A172 (cell line): ENCODE measurements at places on chromosomes 3 and 15. TPM values are rescaled to one million over a fixed set of nuclear protein-coding genes. Genes with fewer than 3 reads are reported as not detected.

DNA sequence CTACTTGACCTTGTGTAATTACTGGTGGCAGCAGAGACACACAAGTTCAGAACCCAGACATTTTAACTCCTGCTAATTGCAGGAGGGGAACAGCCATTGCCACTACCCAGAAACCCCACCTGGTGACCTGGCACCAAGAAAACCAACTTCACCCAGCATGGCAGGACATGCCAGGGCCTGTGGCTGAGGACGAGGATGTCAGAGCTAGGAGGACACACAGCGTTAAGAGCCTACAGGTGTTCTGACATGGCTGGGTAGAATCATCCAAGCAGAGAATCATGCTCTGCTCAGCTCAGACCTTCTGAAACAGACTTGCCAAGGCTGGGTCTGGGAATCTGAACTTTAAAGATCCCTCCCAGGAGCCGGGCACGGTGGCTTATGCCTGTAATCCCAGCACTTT is 11.7 kb upstream of the SPATA12 start:
- no peak for DNase-seq

- DNase-seq, result no peak
These were observed 2.9 kb downstream of the FAM240A start for GRCh38 chr3:46615050-46615775.

DNA sequence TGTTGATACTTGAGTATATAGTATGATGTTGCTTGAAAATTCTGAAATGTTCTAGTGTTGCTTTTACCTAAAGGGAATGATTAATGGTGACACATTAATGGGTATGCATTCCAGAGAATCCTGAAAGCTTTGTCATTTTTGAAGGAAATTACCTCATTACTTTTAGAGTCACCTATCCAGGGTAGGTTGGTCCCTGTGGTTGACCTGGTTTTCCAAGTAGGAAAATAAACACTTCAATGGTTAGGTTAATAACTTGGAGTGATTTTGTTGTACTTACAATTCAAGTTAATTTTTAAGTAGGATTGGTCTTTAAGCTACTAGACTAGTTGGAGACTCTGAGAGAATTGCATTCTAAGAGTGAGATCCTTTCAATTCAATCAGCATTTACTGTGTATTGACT is 31.0 kb downstream of the MITF start:
- peak; percentile 88 for DNase-seq

- peak; percentile 56 for DNase-seq
These were observed 189.0 kb upstream of the MCTP2 start for GRCh38 chr15:94042180-94042928.

GRCh38 chr15:87724330-87724729 is 532.2 kb downstream of the NTRK3 start:
- DNase-seq, result no peak

DNA sequence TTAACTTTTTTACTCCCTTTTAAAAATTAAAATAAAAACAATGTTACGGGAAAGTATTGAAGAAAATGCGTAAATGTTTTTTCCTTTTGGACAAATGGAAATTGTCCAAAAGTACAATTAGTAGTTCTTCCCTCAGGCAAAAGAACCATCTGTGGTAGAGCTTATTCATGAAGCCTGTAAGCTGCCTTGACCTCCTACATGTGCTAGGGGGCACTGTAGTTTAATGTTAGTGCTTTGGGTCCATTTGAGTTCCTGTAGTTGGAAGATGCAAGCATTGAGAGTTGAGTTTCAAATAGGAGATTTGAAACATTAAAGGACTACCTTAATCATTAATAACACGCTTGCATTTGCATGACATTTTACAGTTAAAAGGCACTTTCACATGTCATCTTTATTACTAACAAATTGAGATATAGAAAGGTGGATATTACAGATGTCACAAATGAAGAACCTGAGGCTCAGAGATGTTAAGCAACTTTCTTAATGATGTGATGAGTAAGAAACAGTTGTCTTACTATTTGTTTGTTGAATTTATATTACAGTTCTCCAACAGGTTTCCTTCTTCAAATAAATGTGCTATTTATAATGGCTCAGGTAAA is 1.8 kb upstream of the ZNF385D start:
- DNase-seq, result peak; percentile 54

DNA sequence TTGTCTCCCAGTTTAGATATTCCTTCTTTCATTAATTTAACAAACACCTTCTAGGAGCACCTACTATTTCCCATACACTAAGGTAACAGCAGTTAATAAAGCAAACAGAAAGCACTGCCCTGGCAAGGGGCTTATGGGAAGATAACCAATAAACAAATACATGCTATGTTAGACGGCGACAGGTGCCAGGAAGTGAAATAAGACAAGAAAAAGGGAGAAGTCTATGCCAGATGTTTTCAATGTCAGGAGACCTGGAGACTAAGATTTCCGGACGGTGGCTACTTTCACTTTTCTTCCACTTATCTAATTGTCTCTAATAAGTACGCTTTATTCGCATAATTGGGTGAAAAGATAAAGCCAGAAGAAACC is 32.5 kb upstream of the ZNF445 start:
- DNase-seq, result peak; percentile 22

DNA sequence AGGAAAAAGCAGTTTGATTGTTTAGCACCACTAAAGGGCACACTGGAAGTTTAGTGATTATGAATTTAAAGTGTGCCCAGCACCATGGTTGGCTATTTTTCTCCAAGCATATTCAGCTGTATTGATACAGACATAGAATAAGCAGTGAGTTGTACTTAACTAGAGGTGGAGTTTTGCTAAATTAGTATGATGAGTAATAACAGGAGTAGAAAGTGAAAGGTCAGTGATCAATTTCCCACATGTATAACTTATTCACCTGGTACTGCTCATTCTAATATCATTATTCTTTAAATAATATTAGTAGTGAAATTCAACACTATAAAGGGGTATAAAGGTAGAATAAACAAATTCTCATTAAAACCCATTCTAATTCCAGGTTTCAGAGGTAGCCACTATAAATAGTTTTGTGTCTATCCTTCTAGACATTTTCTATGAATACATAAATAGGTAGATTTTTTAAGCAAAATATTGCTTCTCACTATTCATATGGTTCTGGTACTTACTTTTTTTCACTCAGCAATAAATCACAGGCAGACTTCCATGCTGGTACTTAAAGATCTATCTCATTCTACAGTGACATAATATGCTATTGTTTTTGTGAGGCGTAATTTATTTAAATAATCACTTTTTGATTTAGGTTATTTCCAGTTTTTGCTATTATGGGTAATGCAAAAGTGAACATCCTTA is 732.9 kb downstream of the VGLL3 start:
- DNase-seq, result no peak

DNA sequence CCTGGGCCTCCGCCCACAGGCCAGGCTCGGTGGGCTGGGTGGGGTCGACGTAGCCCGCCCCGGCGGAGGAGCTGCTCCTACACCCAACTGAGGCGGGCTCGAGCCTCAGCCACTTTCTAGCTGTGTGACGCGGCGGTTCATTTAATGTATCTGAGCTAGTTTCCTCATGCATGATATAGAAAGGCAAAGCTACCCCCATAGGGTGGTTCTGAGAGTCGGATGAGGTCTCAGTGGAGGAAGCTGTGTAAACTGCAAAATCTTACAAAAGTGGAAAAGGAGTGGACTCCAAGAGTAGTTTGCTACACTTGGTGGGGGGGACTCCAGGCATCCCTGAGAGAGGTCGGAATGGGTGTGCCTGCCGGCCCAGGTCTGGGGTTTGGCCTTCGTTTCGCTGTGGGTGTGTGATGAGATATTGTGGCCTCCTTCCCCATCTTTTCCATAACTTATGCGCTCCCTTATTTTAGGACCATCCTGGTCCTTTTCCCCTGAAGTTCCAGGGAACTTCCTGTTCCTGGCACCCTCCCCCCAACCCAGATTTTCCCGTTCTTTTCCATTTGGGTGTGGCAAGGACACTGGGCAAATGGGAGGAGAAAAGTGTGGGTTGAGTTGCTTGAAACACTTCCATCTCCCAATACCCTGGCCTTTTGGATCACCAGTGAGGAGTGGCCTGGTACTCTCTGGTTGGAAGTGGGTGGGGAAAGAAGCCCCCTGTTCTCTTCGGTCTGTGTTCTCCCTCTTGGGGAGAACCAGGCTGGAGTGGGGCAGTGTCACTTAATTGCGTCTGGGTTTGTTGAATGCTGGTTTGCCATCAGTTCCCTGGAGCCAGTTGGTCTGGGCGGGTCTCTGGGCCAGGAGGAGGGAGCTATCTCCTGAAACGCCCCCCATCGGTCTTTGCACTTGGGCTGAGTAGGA is 1.1 kb downstream of the PDIA5 start:
- DNase-seq, result no peak

DNA sequence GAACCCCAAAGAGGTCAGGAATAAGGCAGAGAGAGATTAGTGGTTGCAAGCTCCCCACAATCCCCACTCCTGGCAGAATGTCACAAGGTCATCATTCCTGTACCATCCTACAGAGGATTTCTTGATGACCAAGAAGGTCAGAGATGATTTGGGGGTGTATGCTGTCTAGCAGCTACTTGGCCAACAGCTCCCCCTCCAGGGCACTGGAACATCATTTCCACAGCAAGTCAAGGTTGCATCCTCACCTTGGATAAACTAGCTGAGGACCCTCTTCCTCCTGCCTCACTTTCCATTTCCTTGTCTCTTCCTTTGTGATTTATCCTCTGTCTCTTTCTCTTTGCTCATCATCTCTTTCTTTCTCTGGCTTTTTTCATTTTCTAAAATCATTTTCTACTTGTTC is 106.3 kb downstream of the PROS1 start:
- no peak for DNase-seq

GRCh38 chr3:187709155-187709554 is 6.8 kb upstream of the RTP2 start:
- DNase-seq, result no peak

The ACP3 gene
- total RNA-seq, result not detected in 2 replicates

The SEMA3B gene
- total RNA-seq, result 22.9 and 26.3 TPM in 2 replicates

The SKOR1 gene
- total RNA-seq, result not detected in 2 replicates

The GOLGA8T gene
- not detected in 2 replicates for total RNA-seq

The INAFM2 gene
- total RNA-seq, result 12.7 and 14.7 TPM in 2 replicates

The MTHFS gene
- 23.3 and 31.8 TPM in 2 replicates for total RNA-seq

The CPNE9 gene
- total RNA-seq, result not detected in 2 replicates

The SUCNR1 gene
- 506 and 549 TPM in 2 replicates for total RNA-seq

The PARP15 gene
- total RNA-seq, result not detected in 2 replicates
